GF-D8 (cell line): ENCODE measurements at places on chromosomes 4 and X.

DNA sequence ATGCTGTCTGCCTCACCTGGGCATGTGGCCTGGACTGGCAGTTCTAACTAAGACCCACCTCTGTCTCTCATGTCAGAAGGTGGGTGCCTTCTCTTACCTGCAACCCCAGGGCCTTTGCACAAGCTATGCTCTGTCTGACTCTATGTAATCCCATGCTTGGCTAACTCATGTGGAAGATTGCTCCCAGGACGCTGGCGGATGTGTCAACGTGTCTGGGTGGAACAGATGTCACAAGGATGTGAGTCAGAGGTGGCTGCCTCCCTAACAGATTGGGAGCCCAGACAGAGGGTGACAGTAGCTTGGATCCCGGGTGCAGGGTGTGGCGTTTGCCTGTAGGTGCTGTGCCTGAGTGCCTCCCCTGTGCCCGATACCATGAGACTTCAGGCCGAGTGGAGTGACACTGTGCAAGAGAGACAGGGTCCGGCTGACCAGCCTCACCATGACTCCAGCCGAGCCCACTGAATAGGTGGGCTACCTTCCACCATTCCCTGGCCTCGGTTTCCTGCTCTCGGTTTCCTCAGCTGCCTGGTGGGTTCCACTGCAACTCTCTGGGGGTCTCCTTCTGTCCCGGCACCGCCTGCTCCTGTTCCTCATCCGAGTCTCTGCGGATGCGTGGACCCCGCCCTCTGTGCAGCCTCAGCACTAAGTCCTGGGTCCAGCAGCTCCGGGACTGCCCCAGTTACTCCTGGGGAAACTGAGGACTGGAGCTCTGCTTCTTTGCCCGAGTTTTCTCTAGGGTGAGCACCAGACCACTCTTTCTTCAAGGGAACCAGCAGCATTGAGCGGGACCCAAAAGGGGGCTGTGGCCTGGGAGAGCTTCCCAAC lies 11.0 kb downstream of the SH3BP2 start:
- DNase-seq, result no peak

- no peak for DNase-seq
Observed at GRCh38 chr4:39046249-39046648, 14.0 kb upstream of the TMEM156 start.

- DNase-seq, result no peak
Observed at GRCh38 chrX:53795576-53795975, 109.1 kb upstream of the HUWE1 start.

- no peak for DNase-seq
Observed at GRCh38 chr4:88481537-88481936, 24.6 kb downstream of the HERC5 start.

GRCh38 chr4:98482847-98483806 lies 175.3 kb downstream of the TSPAN5 start:
- DNase-seq, result no peak

GRCh38 chrX:15350329-15350996 lies 15.1 kb upstream of the PIGA start:
- DNase-seq, result no peak

GRCh38 chr4:78767350-78767749 lies 8.8 kb upstream of the BMP2K start:
- no peak for DNase-seq

GRCh38 chr4:177461606-177462005 lies 19.4 kb upstream of the AGA start:
- no peak for DNase-seq

- DNase-seq, result no peak
Observed at GRCh38 chr4:159500861-159501260, 398.0 kb downstream of the RAPGEF2 start.

GRCh38 chrX:134554291-134554690 lies 94.3 kb downstream of the HPRT1 start:
- no peak for DNase-seq

DNA sequence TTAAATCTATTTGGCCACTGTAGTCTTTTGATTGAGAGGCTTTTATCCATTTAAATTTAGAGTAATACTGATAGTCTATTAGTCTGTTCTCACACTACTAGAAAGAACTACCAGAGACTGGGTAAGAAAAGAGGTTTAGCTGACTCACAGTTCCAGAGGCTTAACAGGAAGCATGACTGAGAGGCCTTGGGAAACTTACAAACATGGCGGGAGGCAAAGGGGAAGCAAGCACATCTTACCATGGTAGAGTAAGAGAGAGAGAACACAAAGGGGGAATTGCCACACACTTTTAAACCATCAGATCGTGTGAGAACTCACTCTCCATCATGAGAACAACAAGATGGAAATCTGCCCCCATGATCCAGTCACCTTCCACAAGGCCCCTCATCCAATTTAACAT lies 410.9 kb downstream of the PDGFC start:
- DNase-seq, result peak; percentile 3

GRCh38 chrX:134469486-134469885 lies 9.5 kb downstream of the HPRT1 start:
- DNase-seq, result peak; percentile 13

- no peak for DNase-seq
Observed at GRCh38 chrX:45847961-45848360, 647.3 kb upstream of the DIPK2B start.

- no peak for DNase-seq
Observed at GRCh38 chr4:122003335-122003734, 51.5 kb upstream of the TRPC3 start.

- no peak for DNase-seq
Observed at GRCh38 chr4:70931347-70931746, 29.2 kb downstream of the MOB1B start.

GRCh38 chrX:39253551-39253950 lies 452.3 kb downstream of the MID1IP1 start:
- no peak for DNase-seq

DNA sequence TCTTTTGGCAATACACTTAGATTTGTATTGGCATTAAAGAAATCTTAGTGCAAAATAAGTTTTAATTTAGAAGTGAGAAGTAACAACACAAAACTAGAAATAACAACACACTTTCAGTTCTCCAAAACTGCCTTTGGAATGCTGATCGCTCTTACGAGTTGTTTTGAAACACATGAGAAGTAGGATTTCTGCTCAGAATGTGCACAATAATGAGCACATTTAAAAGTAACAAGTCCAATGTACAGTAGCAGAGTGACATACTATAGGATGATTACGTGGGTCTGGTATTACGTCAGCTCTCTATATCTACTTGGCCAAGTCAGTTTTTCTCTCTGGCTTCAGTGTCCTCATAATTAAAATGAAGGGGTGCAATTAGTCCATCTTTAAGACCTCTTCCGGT lies 164.8 kb downstream of the CHM start:
- no peak for DNase-seq

DNA sequence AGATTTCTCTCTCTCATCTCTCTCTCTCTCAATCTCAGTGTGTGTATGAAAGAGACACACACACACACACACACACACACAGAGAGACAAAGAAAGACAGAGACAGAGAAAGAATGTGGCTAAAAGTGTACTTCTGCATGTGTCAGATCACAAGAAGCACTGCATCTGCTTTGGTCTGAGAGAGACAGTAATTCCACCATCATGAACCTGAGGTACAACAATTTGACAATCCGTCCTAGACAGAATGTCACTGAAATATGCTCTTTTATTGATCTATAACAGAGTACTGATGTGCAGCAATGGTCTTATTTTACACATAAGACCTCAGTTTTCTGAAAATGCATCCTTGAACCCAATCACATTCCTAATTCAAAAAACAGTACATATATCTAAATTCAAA lies 576.2 kb upstream of the SMIM31 start:
- DNase-seq, result no peak

DNA sequence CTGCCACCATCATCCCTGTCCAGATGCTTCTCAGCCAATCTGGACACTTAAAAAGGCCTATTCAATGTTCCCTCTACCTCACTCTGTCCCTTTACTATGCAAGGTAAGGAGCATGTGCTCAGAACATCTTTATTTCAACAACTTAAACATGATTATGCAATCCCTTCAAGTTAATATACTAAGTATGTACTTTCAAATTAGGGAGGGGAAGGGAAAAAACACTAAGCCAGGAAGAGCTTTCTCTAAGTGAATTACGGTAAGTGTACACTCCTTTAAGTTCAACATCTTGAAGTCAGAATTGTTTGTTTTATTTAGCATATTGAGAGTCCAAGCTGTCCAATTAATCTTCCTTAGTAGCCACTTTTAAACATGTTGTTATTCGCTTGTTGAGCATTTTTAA lies 14.1 kb downstream of the SLC10A7 start:
- no peak for DNase-seq

GRCh38 chr4:141409556-141409955 lies 188.9 kb downstream of the ZNF330 start:
- no peak for DNase-seq

DNA sequence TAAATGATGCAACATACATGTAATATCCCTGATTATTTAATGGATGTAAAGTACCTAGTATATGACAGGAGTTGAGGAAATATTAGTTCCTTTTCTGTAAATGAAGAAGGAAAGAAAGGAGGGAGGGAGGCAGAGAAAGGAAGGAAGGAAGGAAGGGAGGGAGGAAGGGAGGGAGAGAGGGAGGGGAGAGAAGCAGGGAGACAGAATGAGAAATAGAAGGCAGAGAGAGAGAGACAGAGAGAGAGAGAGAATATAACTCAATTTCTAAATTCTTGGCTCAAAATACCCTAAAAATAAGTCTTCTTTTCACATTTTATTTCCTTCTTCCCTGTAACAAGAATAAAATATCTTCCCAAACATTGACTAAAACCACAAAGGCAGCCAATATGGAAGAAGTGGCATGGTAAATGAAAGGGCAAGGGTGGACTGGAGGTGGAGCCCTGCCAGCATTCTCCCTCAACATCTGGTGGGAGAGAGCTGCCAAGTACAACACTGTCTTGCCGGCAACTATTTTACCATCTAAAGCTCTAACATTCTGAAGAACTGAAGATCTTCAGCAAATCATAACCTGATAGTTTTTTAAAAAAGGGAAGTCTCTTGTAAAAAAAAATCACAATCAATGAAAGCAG lies 245.1 kb downstream of the PPP3CA start:
- no peak for DNase-seq

GRCh38 chrX:107760304-107761077 lies 15.1 kb downstream of the TSC22D3 start:
- no peak for DNase-seq

DNA sequence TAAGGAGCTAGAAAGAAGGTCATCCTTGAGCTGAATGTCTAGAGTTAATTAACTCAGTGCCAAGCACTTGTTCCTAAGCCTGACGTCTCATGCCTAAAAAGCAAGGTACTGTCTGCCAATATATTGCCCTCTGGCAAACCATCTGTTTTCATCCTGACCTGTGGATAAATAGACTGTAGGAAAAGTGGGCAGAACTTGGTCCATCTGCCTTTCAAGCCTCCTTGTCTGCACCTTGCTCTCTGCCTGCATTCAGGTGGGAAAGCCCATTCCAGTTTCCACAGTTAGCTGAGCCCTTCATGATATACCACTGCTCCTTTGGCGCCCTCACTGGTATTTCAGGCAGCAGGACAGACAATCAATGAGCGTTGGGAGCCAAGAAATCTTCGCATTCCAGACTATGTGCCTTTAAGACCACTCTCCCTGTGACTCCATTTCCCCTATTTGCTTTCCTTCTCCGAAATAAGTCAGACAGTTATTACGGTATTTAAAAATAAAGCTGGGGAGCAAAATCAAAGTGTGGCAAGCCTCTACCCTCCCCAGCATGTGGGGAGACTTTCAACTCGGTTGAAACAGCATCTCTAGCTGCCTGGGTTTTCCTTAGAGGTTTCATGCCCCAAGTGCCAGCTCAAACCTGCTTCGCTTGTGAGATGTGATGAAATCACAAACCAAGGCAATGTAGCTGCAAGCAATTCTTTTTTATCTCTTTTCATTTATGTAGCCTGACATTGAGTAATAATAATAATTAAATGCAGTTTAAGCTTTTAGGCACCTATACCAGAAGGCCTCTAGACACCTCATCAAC lies 2.5 kb upstream of the CCDC149 start:
- no peak for DNase-seq

DNA sequence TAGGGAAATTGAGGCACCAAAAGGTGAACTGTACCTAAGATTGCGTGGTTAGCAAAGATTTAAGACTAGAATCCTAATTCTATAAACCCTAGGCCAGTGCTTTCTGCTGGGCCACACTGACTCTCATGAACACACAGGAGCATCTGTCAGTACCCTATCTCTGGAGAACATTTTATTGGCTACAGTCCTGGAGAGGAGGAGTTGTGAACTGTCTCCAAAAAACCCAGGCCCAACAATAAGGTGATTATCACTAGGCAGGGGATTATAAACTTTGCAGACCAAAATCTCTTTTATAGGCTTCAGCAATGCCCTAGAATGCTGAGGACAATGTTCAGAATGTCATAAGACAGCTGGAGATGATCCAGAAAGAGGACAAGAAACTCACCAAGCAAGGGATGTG lies 24.1 kb downstream of the OPHN1 start:
- DNase-seq, result no peak

- DNase-seq, result no peak
Observed at GRCh38 chr4:158259955-158260575, 49.8 kb downstream of the TMEM144 start.

DNA sequence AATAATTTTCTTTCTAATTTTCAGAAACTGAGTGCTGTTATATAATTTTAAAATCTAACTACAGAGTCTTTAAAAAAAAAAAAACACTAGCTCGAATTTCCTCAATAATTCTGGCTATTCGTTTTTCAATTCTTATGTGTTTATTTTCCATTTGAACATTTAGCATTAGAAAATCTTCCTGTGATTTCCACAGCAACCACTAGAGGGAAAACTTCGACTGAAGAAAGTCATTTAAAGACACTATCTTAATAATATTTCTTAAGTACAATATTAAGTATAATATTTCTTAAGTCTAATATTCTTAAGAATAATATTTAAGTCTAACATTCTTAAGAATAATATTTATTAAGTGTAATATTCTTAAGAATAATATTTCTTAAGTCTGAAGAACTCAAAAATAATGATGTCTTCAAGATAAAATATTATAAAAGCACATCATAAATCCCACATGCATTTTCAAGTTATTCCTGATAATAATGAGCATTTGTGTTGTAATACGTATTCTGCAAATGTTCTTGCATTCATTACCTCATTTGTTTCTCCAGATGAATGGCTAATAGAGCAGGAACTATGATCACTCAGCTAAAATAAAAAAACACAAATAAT lies 118.4 kb upstream of the WDR17 start:
- no peak for DNase-seq

- DNase-seq, result no peak
Observed at GRCh38 chrX:119706616-119707015, 13.6 kb upstream of the SEPTIN6 start.

GRCh38 chr4:123606946-123607542 lies 210.4 kb downstream of the SPRY1 start:
- DNase-seq, result peak; percentile 32

- DNase-seq, result no peak
Observed at GRCh38 chrX:8760021-8760420, 28.1 kb upstream of the ANOS1 start.

GRCh38 chr4:42282081-42282901 lies 115.0 kb upstream of the SHISA3 start:
- DNase-seq, result no peak

GRCh38 chr4:123555233-123555806 lies 158.7 kb downstream of the SPRY1 start:
- DNase-seq, result peak; percentile 37
